ENCODE measurements at places on chromosomes 6 and 20.
A peak's percentile ranks its signal among the peaks of the same experiment; 100 is the strongest.

GRCh38 chr6:21871831-21872230 is 278.3 kb downstream of the SOX4 start:
- no peak for DNase-seq

- no peak for DNase-seq
These were observed 2.5 kb upstream of the DNAJC5 start for GRCh38 chr20:63892402-63892801.

- no peak for DNase-seq
These were observed 21.3 kb upstream of the CHMP4B start for GRCh38 chr20:33789858-33790182.

DNA sequence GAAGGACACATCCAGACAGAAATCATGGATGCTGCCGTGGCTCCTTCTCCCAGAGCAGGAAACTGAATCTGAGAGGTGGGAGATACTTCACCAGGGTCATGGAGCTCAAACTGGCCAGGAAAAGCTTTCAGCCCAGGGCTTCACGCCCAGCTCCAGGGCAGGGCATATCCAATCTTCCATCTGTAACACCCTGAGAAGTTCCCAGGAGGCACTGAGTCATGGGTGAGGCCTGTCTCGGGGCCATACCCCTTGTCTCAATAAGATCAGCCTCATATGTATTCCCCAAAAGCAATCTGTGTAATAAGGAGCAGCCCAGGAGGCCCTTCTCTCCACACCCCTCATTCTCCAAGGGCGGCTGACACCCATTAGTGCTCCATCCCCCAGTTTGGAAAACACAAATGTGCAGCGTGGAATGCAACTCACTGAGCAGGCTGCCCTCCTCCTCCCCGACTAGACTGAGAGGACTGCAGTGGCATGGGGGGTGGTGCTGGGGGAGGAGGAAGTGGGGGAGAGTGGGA is 439.3 kb upstream of the SULF2 start:
- DNase-seq, result no peak

- DNase-seq, result peak; percentile 13
These were observed 12.3 kb downstream of the HMGN4 start for GRCh38 chr6:26550250-26550993.

GRCh38 chr6:154649721-154650120 is 83.5 kb upstream of the SCAF8 start:
- no peak for DNase-seq

DNA sequence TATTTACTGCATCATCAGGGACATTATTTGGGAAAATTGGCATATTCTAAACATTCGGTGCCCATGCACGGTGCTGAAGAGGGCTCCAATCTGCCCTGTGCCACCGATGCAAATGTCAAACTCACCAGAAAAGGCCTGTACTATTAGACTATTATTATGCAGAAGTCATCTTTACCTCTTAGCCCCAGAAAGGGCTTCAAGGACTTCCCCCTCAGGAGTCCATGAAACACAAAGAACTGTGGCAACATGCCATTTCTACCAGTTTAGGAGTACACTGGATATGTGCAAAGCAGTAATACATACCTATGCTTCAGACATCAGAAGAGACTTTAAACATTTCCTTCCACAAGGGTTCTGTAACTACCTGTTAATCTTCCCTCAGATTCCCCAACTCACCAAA is 8.6 kb downstream of the DIDO1 start:
- no peak for DNase-seq

GRCh38 chr6:42136508-42137193 is 5.8 kb downstream of the C6orf132 start:
- DNase-seq, result peak; percentile 85
